ENCODE measurements at places on chromosomes 11 and 22.

- no peak for DNase-seq
These were observed 188.7 kb downstream of the ETS1 start for GRCh38 chr11:128398517-128399250.

GRCh38 chr11:105181521-105181920, 42.0 kb upstream of the CARD18 start:
- no peak for DNase-seq

DNA sequence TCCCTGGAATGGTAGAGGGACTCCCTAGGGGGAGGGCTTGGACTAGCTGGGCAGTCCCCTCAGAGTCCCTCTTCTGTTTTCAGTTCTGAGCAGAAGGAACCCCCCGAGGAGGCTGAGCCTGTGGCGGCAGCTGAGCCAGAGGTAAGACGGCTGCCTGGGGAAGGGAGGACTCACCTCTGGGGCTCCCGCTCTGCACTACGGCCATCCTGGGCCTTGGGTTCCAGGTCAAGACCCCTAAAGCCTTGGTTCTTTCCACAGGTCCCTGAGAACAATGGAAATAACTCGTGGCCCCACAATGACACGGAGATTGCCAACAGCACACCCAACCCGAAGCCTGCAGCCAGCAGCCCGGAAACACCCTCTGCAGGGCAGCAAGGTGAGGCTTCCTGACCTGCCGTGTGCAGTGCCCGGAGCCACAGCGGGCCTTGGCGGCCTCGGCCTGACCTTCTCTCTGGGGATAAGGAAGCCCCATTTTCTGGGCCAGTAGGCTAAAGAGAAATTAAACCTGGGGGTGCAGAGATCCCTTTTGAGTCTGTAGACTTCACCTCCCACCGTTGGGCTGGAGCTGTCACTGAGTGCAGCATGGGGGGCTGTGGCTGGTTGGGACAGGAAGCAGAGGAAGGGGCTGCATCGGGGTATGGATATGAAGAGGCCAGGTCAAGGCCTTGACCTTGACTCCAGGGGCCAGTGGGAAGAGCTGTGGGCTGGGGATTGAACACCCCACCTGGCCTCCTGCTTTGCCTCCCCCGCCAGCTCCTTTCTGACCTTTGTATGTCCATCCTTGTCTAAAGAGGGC, 15.0 kb downstream of the INCENP start:
- peak; percentile 45 for DNase-seq

GRCh38 chr11:119145551-119145950, 3.3 kb upstream of the ABCG4 start:
- no peak for DNase-seq

DNA sequence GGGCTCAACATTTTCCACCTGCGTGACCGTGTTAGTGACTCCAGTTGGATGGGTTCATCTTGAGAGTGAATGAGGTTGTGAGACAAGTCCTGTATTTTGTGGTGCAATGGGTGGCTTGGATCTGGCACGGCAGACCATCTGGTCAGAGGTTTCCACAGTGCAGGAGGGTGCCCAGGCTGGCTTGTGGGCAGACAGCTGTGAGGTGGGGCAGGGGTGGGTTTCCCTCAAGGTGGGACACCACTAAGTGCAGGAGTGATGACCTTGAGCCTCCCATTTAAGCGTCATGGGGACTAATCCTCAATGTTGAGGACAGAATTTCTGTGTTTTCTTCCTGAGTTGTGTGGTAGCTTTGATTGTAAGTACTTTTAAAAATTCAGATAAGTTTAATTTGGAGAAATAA, 220.6 kb downstream of the TBC1D22A start:
- no peak for DNase-seq

GRCh38 chr11:86978756-86979608, 23.8 kb upstream of the FZD4 start:
- DNase-seq, result no peak

- no peak for DNase-seq
These were observed 57.3 kb upstream of the SLN start for GRCh38 chr11:107769189-107769588.

DNA sequence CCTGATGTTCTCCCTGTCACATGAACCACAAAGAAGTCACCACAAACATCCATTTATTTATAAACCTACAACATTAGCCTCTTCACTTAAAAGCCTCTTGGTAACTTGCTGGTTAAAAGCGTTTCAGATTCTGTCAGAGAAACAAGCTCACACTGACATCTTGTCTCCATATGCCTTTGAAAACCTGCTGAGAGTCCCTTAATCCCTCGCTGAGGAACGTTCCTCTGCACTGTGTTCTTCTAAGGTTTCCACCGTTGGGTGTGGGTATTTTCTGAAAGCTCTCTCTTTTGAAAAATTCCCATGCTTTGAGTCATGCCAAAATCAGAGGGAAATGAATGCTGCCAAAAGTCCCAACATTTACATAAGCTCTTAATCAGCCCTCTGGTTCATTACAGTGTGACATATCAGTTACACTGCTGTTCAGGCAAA, 149.8 kb downstream of the CCDC34 start:
- DNase-seq, result no peak

- no peak for DNase-seq
These were observed 1.1 kb downstream of the LHFPL7 start for GRCh38 chr22:24945430-24945829.

GRCh38 chr11:115496892-115497291, 7.3 kb downstream of the CADM1 start:
- DNase-seq, result no peak

GRCh38 chr11:65744026-65744698, 23.6 kb upstream of the RNASEH2C start:
- DNase-seq, result no peak

GRCh38 chr11:131614631-131615030, 244.2 kb downstream of the NTM start:
- no peak for DNase-seq

DNA sequence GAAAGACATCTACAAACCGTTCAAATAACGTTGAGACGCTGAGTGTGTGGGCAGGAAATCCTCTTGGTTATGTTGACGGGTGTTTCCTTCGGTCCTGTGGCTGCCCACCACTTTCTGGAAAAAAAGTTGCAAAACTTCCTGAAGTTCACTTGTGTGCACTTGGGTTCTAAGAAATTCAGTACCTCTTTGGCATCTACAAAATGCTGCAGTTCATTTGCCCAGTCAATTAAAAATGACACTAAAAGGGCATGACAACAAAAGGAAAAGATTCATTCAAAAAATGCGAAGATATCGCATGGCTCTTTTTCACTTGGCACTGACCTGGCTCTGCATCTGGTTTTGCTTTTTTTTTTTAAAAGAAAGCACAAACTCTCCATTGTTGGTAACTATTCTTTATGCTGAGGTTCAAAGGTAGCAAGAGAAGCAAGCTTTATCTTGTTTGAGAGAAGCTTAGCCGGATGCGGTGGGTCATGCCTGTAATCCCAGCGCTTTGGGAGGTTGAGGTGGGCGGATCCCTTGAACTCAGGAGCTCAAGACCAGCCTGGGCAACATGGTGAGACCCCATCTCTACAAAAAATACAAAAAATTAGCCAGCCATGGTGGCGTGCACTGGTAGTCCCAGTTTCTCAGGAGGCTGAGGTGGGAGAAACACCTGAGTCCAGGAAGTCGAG, 10.6 kb upstream of the XBP1 start:
- DNase-seq, result peak; percentile 48

DNA sequence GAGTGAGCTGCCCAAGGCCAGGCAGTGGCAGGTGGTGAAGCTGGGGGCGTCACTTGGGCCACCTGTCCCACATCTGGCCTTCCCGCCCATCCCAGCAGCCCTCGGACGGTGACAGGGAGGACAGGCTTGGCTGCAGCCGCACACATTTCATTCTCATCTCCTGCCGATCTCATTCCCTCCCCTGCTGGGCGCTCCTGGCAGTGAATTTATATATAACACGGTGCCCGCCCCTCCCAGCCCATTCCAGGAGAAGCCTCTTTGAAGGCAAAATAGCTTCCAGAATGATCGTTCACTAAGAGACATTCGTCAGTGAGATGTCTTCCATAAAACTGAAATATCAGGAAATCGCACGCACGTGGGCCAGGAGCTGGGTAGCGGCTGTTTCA, 861.3 kb downstream of the TBC1D22A start:
- DNase-seq, result no peak

DNA sequence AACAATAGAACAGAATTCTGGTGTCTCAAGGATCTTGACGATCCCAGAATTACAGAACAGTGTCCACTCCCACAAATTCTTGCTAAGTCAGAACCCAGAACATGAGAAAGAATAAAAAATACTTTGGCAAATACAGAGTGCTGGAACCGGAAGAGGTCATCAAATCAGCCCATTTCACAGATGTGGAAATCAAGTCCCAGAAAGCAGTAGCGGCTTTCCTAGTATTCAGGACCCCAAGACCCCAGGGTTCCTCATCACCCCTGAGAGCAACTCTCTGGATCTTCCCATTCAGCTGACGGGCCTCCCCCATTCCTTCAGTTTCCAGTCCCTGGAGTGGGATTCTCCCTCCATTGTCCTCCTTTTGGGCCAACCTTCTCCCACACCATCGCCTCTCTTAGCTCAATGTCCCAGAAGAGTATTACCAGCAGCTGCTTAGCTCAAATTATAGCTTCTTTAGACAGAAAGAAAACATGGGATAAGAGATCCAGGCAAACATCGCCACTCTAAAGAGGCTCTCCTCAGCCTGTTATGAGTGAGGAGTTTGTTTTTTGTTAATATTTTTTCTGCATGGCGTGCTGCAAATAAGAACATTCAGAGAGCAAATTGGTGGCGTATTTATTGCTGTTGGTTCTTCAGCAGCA, 268.3 kb downstream of the MN1 start:
- no peak for DNase-seq

- DNase-seq, result no peak
These were observed 38.0 kb downstream of the ADAMTS15 start for GRCh38 chr11:130486391-130486836.

DNA sequence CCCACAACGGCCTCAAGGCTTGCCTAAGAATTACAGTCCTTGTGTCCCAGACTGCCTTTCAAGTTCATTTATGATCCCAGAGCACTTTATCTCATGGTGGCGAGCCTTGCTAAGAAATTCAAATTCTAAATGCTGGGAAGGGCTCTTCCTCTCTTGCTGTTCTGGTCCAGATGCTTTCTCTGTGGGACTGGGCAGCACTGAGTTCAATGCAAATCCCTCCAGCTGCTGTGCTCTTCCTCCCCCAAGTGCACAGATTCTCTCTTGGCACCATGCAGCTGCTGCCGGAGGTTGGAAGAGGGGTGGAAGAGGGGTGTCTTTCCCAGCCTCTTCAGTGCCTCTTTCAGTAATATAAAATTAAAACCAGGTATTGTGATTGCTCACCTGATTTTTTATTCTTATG, 828.0 kb downstream of the DLG2 start:
- DNase-seq, result no peak

GRCh38 chr11:38481391-38481790, 1883.4 kb upstream of the RAG2 start:
- DNase-seq, result no peak

GRCh38 chr11:127643268-127644058, 642.9 kb upstream of the KIRREL3 start:
- DNase-seq, result no peak

DNA sequence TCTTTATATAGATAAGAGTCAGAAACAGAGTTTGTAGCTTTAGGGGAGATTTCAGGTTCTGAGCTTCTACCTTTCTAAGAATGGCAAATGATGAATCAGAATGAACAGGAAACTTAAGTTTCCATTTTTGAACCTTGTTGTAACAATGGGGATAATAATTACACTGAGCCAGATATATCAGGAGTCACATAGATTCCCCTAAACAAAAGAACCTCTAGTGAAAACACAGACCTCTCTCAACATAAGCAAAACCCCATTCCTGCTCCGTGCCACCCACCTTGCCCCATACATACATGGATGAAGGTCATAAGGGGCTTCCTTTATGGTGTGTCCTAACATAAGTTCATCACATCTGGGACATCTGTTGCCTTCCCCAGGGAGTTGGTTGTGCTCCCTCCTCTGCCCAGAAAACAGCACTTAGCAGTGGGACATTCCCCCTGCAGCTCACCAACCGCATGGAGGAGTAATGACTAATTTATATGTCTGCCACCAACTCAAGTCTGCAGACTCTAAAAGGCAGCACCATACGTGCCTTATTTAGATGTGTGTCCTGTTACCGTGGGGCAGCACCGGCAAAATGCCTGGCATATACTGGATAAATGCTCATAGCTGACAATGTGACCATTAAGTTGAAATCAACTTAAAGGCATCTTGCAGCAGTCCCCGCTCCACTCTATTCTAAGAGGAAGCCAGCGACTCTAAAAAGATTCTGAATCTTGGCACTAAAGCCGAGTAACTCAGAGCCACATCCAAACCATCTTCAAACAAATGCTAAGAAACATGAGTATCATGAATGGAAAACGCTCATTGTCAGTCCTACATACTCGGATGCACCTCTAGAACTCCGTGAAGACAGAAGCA, 8.0 kb downstream of the JAML start:
- no peak for DNase-seq

GRCh38 chr11:17293311-17293710, 16.8 kb downstream of the NUCB2 start:
- no peak for DNase-seq

GRCh38 chr11:47979378-47980087, 826 bp upstream of the PTPRJ start:
- DNase-seq, result no peak

GRCh38 chr22:39144101-39144767, 8.2 kb downstream of the CBX7 start:
- DNase-seq, result peak; percentile 68

- no peak for DNase-seq
These were observed 4.2 kb downstream of the SSH3 start for GRCh38 chr11:67307545-67308001.

DNA sequence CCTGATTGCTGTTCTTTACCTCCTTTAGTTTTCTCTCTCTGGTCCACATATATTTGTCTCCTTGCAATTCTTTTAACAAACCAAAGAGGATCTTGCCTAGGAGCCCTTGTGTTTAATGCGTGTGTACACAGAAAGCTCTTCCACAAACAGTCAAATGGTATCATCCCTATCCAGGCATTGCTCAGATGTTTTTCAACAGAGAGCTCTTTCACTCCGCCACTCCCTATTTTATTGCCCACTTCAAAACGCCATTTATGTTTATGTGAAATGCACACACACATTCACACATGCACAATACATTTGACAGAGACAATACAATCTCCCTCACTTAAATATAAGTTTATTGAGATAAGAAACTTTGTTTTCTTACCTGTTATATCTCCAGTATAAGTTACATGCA, 4.7 kb downstream of the OR5AP2 start:
- DNase-seq, result no peak

DNA sequence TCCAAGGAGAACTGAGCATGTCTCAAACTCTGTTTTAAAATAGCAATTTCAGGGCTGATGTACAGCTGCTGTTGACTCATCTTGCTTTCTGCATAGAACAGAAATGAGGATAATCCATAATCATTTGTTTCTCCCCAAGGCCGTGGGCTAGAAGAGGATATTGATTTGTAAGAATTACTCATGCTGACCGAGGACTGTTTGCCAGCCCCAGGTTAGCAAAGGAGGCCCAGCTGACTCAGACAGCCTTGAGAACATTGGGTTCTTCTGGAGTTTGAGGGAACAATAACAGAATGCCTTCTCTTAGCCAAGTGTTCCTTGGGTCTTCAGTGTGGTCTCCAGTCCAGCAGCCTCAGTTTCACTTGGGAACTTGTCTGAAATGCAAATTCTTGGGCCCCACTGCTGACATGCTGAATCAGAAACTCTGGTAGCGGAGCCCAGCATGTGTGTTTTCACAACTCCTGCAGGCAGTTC, 92.0 kb downstream of the ZC3H12C start:
- no peak for DNase-seq

GRCh38 chr11:46659908-46660307, 40.5 kb downstream of the ARHGAP1 start:
- DNase-seq, result peak; percentile 73

Data from tibial artery (tissue), 4 donors.